ENCODE measurements at places on chromosomes 7 and 10. TPM values are rescaled to one million over a fixed set of nuclear protein-coding genes. Genes with fewer than 3 reads are reported as not detected.

DNA sequence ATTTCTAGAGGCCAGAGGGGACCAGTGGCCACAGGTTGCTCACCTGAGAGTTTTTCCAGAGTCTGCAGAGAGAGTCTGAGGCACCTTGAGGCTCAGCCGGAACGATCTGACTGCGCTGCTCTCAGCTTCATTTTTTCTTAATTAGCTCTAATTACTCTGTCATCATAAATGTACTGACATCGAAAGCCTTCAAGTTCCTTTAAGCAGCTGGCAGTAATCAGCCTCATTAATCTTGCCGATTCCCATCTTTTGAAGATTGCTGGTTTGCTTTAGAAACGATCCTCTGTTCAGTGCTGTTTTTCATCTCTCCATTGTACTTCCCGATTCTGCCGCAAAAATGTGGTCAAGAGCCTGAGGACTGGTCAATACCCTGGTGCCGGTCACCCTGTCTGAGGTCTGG, 454.7 kb downstream of the TYW1 start:
- no peak for DNase-seq

The BHLHA15 gene
- not detected for total RNA-seq

DNA sequence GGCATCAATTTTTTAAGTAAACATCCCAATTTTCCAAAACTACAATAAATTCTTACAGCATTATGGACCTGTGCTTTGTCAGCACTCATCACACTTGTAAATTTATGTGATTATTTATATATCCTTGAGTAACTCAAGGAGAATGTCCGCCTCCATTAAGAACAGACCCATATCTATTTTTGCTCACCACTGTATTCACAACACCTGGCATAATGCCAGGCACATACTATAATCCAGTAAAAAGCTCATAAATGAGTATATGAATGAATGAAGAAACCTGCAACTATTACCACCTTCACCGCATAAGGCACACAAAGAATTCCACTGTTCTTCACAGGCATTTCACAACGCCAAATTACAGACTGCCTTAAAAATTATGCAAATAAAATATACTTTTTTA, 46.9 kb downstream of the MINDY3 start:
- DNase-seq = no peak

DNA sequence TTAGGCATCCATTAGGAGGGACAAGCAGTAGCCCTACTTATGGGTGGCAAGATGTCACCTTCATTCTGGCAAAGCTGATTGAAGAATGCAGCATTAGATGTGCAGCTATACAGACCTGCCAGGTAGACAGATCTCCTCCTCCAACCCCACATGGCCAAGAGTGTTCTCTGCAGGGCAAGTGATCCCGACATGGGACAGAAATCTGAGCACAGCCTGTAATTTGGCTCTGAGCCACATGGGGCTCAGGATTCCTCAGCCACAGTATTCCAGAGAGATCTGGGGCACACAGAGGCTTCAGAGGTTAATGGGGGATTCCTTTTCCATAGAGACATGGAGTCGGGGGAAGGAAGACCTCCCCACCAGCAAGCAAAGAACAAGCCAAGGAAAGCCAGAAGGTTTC, 58.7 kb upstream of the GDF10 start:
- DNase-seq = no peak

The FKBP6 gene
- not detected for total RNA-seq

GRCh38 chr10:7563368-7563767, 103.4 kb downstream of the ITIH5 start:
- DNase-seq = peak; percentile 21
